ENCODE measurements at places on chromosomes 13 and 19.
A peak's percentile ranks its signal among the peaks of the same experiment; 100 is the strongest.

DNA sequence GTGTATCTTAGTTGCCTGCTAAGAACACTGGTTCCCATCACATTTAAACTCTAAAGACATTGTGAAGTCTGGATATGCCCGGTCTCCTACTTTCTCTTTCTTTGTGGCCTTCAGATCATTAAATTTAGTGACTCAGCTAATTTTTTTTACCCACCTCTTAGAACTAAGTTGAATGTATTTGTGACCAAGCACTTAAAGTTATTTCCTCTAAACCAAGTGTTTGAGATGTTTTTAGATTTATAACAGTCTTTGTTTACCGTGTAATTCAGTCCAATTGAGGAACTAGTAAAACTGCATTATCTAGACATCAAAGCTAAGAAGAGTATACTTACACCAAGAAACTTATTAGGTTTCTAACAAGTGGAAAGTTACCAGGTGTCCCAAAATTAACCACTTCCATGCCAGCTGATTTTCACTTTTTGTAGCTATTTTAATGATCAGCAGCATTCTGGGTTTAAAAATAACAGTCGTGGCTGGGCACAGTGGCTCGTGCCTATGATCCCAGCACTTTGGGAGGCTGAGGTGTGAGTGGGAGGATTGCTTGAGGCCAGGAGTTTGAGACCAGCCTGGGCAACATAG lies 53.1 kb downstream of the ARHGAP35 start:
- no peak for DNase-seq

DNA sequence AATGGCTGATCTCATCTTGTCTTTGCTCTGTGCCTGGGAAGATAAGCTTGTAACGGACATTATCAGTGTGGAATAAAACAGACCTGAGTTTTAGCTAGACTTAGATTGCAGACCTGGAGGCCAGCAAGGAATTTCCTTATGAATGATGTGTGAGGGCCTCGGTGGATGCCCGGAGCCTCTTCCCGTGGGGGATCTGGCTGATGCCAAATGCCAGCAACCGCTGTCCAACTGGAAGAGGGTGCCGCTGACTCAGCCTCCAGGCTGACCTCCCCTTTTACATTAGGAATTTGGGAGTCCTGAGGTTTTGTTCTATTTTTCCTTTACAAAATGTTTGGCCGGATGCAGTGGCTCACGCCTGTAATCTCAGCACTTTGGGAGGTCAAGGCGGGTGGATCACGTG lies 19.6 kb upstream of the LILRA2 start:
- DNase-seq, result no peak

DNA sequence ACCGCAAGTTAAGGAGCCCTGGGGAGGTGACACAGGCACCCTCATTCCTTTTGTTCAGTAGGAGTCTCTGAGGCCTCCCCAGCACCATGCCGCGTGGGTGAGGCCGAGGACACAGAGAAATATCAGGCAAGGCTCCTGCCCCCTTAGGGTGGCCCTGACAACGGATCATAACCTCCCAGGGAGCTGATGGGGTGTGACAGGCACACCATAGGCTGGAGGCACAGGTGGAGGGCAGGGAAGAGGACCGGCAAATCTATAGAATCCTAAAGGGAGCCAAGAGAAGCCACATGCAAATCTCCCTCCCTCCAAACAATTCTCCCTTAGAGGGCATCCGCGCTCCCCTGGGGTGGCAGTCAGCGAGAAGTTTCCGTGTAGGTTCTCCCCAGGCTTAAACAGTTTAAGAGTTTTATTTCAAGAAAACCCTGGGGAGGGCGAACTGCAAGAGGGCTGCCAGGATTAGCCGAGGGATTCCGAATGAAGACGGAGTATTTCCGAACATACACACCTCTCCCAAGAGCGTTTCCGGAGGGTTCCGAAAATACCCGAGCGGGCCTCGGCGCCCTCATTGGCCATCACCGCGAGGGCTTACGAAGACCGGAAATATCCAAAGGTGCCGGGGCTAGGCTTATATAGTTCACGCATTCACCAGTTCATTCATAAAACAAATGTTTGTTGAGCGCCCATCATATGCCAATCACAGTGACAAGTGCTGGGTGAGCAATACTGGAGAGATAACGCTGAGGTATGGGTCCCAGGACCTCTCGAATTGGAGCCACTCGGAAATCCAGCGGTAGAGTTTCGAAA lies 610 bp upstream of the RPL28 start:
- peak; percentile 82 for DNase-seq

- DNase-seq, result no peak
Measured at GRCh38 chr13:39531646-39532045, 71.3 kb downstream of the LHFPL6 start.

- DNase-seq, result no peak
Measured at GRCh38 chr19:45245334-45245787, at the start of gene EXOC3L2. EXOC3L2 (minus strand) TSS chr19:45245407; CDS start chr19:45239045, 6,362 bp downstream.

- no peak for DNase-seq
Measured at GRCh38 chr13:88246239-88246638, 575.1 kb downstream of the SLITRK5 start.

DNA sequence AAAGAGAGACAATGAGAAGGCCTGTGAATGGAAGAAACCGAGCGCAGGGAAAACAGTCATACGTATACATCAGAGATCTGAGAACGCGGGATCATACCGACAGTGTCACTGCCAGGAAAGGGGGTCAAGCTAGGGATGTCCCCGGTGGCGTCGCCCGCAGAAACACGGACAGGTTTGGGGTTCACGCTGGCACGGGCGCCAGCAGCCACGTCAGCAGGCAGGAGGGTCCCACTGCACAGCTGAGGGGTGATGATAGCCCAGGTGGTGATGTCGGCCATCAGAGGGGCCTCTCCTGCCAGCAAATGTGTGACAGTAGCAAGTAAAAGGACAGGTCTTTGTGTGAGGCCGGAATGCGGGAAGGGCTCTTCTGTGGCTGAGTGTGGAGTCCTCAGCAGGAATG lies 3.4 kb upstream of the ZNF229 start:
- no peak for DNase-seq

GRCh38 chr19:288911-289310 lies 2.3 kb downstream of the PLPP2 start:
- no peak for DNase-seq

DNA sequence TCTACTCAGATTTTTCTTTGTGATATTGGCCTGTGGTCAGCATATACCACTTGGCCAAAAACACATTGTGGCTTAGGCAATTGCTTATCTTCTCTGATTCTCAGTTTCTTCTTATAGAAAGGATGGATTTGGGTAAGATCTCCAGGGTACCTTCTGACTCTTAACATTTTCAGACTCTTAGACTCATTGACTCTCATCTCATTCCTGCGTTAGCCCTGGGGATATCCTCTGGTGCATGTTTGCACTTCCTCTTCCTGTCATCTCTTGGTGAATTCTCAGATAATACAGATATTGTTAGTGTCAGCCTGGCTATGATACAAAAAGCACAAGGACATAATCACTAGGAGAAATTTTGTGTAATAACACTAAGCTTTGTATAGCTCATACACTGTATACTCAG lies 492.5 kb upstream of the GPC6 start:
- no peak for DNase-seq

- DNase-seq, result no peak
Measured at GRCh38 chr13:93345770-93346169, 119.2 kb downstream of the GPC6 start.

Data from activated CD4-positive, alpha-beta T cell treated with anti-CD3 and anti-CD28 coated beads, Interleukin-2, amount 50 U/mL, for 24 hours (primary cell).